ENCODE measurements at places on chromosomes 2 and 18.

GRCh38 chr2:173696274-173696673, 268.9 kb downstream of the SP3 start:
- no peak for DNase-seq

DNA sequence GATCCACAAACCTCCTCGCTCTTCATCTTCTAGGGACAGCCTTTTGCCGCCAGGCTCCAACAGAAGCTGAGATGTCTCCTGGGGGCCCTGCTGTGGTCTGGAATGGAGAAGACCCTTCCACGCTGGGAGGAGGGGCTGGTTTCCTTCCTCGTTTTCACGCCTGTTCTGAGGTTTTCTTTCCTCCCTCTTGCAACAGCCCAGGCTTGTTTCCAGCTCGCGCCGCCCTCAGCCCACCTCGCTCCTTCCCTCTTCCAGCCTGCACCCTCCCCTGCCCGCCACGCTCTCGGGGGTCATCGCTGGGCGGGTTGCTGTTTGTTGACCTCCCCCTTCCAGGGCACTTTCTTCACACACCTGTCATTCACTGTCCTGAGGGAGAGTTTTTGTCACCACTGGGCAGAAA, 55.4 kb downstream of the VAPA start:
- no peak for DNase-seq

GRCh38 chr18:68847219-68847837, 49.4 kb downstream of the CCDC102B start:
- DNase-seq, result peak; percentile 50

- no peak for DNase-seq
These were observed 325.4 kb downstream of the PID1 start for GRCh38 chr2:228945710-228946109.

DNA sequence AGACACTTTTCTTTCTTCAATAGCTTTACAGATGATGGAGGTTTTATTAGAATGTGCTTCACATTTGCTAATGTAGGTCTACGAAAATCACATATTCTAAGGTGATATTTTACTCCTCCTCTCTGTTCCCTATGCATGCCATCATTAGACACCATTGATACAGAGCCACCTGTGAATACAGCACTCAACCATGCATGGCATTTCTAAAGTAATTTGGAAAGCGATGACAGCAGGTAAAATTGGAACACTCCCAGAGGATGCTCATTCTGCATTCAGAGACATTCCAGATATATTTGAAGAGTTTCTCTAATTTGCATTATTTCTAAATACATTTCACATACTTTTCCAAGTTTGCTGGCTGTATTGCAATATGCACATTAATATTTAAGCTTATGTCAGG, 65.3 kb upstream of the RIT2 start:
- DNase-seq, result no peak

DNA sequence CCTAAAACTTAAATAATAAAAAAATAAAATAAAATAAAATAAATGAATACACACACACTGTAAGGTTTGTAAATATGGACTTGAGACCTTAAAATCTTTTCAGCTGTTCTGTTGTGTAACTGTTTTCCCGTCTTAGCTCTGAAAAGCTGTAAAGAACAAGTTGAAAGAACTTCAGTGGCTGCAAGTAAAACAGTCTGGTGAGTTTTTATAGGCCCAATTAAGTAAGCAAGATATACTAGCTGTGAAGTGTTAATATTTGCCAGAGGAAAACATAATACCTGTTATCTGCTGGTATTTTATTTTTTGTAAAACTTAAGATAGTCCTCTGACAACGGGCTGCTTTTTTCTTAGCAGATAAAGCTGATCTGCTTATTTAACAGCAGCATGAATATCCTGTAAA, 176.9 kb upstream of the NRP2 start:
- DNase-seq, result no peak

DNA sequence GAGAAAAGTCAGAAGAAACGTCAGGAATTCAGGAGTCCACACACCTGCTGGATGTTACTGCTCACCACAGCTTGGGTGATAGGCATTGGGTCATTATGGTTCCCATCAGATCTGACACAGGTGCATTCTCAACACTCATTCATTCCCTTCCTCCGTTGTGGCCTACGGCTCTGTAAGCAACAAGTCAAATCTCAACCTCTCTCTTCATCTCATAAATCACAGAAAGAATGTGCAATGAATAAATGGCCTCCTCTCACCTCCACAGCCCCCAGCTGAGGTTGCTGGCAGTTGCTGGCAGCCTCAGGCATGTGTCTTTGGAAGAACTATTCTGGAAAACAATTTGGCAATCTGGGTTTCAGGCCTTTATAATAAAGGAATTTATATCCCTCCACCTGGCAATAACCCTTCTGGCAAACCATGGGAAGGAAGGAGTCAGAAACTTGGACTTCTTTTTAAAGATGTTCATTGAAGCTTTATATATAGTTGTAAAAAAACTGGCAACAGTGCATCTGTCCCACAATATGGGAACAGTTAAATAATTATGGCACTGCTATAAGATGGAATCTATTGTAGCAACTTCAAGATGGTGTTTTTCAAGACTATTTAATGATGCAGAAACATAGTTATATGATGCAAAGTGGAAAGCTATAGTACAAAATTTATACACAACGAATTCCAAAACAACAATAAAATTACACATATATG, 175.4 kb downstream of the ANAPC1 start:
- DNase-seq, result no peak
